ENCODE measurements at places on chromosomes 12 and 14.

GRCh38 chr14:51441001-51441400, 201.0 kb downstream of the TMX1 start:
- no peak for DNase-seq

DNA sequence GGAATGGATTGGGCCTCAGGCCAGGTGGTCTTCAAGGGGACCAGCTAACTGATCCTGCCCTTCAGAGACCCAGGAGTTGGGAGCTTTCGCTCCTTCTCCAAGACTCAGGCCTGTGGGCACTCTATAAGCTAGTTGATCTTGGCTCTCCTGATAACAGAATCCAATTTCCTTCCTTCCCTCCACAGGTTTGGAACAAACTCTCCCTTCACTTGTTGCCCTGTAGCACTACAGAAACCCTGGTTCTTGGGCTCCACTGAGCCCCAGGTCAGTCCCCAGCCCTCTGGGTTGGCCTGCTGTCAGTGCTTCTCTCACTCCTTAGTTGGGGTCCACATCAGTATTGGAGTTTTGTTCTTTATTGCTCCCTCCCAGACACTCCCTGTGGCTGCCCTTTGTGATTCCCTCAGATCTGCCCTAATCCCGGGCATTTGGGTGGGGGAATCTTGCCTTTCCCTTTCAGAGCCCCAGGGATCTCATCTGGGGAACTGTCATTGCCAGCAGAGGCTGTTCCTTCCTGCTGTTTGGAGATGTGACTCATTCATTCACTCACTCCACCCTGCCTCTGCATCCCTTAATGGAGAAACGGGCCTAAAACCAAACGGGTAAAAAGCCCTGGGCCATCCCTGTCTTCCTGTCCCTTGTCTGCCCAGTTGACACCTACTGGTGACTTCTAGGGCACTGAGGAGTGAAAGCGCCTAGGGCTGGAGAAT, 4.4 kb upstream of the GPD1 start:
- DNase-seq: no peak

GRCh38 chr12:53222806-53223261, 9.2 kb downstream of the RARG start:
- DNase-seq: no peak

GRCh38 chr14:54470701-54471100, 18.1 kb downstream of the GMFB start:
- no peak for DNase-seq

DNA sequence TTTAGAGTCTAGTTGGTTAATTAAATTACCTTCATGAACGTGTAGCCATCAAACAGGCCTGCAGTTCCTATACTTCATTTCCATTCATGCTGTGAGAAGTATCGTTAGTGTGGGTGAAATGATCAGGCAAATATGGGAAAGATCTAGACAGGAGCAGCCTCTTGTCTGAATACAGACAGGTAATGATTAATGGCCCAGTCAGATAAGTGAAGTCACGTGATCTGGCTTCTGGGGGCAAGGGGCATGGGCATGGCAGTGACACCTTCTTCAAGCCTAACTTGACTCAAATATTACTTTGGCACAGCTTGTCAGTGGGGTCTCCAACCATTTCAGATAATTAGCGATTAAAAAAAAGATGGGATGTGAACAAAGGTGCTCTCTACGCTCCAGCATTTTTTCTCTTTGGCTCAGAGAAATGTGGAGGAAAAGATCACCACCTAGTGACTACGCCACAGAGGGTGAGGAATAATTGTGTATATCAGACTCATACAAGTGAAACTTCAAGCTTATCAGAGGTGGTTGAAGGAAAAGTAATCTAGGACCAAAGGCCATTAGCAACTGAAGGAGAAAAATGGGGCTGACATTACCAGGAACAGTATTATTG, 17.8 kb downstream of the GUCY2C start:
- no peak for DNase-seq

DNA sequence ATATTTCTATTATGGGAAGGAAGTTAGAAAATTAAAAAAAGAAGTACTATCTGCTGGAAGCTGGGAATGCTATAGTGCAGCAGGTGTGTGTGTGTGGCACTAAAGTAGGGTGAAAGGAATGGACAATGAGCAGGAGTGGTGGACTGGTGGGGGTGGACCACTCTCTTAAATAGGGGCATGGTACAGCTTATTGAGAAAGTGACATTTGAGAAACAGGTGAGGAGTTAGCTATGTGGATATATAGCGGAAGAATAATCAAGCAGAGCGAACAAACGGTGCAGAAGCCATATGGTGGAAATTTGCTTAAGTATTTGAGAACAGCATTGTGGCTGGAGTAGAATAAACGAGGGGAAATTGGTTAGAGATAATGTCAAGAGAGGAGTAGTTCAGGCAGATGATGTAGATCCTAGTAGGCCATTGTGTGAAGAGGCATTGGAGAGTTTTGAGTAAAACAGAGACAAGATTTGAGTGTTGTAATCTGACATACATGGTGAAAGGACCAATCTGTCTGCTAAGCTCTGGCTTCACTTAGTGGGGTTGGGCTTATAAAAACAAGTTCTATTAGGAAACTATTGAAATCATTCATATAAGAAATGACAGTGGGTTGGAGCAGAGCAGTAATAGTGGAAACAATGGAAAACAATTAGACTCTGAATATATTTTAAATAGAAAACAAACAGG, 149.2 kb upstream of the SYT10 start:
- no peak for DNase-seq

- no peak for DNase-seq
Measured at GRCh38 chr12:45654002-45654665, 75.4 kb upstream of the ARID2 start.

GRCh38 chr12:31890295-31891285, 68.6 kb upstream of the RESF1 start:
- no peak for DNase-seq

DNA sequence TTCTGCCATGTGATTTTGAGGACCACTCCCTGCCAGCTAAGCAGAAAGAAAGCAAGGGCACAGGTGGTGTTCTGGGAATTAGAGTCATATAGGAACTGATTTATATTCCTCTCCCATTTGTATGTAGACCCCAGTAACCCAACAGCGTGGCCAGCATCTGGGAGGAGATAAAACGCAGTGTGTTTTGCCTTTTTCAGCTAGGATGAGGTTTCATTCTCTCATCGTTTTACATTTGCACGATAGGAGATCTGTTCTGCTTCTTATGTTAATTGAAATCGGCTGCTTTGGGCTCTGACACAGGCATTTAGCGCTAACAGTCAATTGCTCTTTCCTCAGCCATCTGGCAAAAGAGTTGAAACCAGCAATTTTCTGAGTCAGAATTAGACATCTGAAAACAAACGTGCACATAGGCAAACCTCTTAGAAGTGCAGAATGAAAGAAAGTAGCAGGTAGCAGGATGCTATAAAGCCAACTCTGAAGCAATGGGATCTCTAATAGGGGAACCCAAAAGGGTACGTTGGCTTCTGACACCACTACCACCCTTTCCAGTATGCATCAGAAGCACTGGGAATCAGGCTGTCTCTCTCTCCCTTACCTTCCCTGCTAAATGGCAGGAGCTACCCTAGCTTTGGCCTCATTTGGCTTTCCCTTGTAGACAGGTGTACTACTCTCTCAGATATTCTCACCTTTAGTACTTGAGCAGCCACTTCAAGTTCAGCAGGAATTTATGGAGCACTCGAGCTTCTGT, 219.1 kb downstream of the PHLDA1 start:
- no peak for DNase-seq

DNA sequence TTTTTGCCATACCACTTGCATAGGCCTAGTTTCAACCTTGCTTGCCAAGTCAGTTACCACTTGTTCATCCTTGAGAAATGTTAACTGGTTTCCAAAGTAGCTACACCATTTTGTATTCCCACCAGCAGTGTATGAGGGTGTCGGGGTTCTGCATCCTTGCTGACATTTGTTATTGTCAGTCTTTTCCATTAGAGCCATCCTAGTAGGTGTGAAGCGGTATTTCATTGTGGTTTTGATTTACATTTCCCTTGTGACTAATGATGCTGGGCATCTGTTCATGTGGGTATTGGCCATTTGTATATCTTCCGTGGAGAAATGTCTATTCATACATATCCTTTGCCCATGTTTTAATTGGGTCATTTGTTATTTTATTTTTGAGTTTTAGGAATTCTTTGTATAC, 27.6 kb upstream of the GALNT16 start:
- DNase-seq: no peak

DNA sequence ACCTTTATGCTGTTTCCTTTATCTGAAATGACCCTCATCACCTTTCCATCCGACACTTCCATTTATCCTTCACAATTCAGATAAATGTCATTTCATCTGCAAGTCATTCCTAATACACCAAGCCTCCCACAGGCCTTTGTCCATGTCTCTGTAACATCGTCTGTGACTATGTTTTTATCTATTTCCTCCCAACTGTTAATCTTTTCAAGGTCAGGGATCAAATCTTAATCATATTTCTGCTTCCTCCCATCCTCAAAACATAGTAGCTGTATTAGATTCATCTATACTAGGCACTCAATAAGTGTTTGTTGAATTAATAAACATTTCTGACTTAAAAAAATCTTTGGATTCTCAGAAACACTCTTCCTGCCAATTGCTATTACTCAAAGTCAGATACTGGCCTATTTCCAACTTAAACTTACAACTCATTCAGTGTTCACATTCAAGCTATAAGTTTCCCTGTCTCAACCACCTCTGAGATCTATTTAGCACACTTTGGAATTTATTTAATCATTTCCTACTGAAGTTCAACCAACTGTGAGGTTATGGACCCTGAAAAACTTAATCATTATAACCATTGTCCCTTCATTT, 100.2 kb upstream of the ALX1 start:
- DNase-seq: no peak

DNA sequence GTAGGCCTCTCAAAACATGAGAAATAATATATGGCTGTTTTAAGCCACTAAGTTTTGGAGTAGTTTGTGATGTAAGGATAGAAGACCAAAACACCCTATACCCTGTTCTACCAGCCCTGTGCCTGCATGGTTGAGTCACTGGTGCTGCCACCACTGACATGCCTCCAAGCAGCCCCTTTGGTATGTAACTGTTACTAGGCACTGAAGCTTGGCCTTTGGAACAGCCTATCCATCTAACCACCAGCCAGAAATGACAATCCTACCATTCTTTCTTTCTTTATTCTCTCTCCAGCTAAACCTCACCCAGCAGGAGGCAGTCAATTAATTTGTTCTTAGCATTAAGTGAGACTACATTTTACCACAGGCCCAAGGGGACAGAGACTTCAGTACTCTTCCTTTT, 240.3 kb downstream of the MSRB3 start:
- DNase-seq: no peak

DNA sequence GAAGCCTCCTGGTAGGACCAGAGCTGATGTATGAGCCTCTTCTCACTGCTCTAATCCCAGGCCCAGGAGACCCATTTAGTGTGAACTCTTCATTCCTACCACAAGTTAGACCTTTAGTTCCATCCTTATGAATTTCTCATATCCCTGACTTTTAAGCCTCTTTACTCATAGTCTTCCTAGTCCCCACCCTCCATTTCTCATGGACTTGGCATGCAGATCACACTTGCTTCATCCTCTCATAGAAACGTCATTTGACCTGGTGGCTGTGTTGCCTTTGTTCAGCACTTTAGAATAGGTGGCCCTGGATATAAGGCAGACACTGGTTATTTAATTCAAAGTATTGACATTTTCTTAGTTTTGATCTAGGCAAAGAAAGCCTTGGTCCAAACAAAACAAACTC, 99.5 kb downstream of the SLC16A7 start:
- no peak for DNase-seq

GRCh38 chr14:68785534-68786490, 7.1 kb downstream of the ZFP36L1 start:
- DNase-seq: peak; percentile 88

- no peak for DNase-seq
Measured at GRCh38 chr14:101077481-101078074, 174.1 kb upstream of the RTL1 start.

GRCh38 chr14:46053221-46053620, 598.4 kb downstream of the RPL10L start:
- no peak for DNase-seq

GRCh38 chr14:85604714-85605113, 74.8 kb downstream of the FLRT2 start:
- DNase-seq: no peak

GRCh38 chr12:74349925-74350324, 187.7 kb upstream of the ATXN7L3B start:
- no peak for DNase-seq

DNA sequence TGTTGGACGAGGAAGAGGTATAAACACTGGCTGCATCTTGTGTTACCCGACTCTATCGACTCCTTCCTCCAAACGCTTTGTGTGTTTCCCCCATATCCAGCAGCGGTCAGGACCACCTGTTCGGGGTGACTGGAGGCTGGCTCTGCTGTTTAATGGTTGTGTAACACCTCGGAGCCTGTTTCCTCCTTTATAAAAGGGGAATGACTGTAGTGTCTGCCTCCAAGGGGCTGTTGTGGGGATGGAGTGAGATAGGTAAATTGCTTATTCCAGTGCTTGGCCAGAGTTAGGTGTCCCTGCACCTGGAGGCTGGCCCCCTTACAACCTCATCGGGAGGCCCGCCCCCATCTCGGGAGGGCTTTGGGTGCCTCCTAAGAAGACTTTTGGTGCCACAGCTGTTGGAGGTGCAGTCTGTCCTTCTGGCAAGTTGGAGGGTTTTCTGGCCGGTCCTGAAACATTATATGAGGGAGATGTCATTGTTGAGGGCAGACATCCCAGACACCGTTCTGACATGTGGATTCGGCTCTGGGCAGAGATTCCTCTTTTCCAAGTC, 1.1 kb downstream of the MLXIP start:
- no peak for DNase-seq

- no peak for DNase-seq
Measured at GRCh38 chr12:121982950-121983349, 38.7 kb upstream of the BCL7A start.

- DNase-seq: no peak
Measured at GRCh38 chr14:74604911-74605310, 7.1 kb downstream of the LTBP2 start.

- DNase-seq: no peak
Measured at GRCh38 chr14:54010981-54011380, 54.4 kb upstream of the BMP4 start.

- no peak for DNase-seq
Measured at GRCh38 chr12:124172636-124173035, 122.3 kb upstream of the RFLNA start.

GRCh38 chr12:9604287-9604686, 3.4 kb downstream of the KLRB1 start:
- DNase-seq: no peak

All from SW480 (cell line).